ENCODE measurements at places on chromosomes 16 and 17.

DNA sequence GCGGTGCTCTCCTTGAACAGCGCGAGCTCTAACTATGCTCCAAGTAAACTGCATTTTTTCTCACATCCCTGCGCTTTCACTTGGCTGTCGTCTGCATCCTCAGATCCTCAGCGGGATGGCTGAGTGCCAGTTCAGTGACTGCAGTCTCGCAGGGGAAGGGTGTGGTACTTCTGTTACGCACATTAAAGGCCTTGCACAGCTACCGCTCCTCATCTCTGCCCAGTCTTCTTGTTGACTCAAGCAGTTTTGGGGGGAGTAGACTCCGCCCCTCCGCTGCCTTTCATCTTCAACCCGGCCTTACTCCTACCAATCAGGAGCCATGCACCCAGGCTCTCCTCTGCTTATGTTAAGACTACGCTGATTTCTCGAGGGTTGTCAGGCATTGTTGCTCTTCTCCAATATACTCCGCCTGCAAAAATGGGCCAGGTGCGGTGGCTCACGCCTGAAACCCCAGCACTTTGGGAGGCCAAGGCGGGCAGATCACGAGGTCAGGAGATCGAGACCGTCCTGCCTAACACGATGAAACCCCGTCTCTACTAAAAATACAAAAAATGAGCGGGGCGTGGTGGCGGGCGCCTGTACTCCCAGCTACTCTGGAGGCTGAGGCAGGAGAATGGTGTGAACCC is 10.0 kb downstream of the ATP5PD start:
- peak; percentile 26 for DNase-seq

GRCh38 chr17:80358861-80359260 is 56.1 kb upstream of the ENDOV start:
- no peak for DNase-seq

DNA sequence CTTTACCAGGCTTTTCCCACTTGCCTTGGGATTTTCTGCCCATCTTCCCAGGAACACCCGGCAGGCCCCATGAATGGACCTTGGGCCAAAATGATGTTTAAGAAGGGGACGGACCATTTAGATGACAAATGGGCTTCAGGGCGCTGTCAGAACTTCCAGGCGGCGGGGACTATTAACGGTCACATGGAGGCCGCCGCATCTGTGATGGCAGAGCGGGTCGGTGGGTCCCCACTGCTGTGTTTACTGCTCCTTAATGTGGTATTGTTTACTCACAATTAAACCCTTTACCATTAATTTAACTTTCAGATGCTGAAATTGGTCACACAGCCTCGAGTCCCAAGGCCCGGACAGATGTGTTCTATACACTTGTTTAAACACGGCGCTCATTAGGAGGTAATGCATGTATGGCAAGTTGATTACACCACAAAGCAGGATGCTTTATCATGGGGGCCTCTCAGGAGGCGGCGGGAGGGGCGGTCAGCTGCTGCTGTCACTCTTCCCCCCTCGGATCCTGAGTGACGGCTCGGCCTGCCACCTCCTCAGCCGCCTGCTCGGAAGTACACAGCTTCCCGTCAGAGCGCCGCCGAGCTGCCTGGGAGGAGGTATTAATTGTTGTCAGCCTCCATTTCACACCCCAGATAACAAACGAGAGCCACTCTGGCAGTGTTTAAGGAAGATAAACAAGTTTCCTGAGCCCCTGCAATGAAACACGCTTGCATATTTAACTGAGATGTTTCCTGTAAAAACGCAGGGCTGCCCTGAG is 83.9 kb upstream of the IRX3 start:
- DNase-seq, result no peak

DNA sequence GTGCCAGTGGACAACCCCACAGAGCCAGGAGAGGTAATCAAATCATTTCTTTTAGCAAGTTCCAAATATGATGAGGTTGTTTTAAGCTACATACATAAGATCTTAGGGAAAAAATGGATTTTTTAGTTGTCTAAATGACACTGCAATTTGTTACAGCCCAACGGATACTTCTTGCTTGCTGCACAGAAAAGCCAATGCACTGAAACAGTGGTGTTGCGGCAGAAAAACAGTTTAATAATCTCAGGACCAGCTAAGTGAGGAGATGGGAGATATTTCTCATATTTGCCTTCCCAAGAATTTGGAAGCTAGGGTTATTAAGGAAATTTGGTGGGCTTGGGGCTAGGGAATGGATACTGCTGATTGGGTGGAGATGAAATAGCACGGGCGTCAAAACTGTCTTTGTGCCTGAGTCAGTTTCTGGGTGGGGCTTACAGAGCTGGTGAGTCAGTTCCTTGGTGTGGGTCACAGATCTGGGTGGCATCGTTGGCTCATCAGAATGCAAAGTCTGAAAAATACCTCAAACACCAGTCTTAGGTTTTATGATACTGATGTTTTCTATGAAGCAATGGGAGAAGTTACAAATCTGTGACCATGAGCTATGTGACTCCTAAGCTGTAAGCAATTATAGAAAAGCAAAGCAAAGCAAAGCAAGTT is 255.4 kb downstream of the IRX3 start:
- DNase-seq, result no peak

- DNase-seq, result no peak
These were observed 6.8 kb upstream of the ANKS4B start for GRCh38 chr16:21226749-21227148.
